ENCODE measurements at places on chromosomes 4 and X. TPM values are rescaled to one million over a fixed set of nuclear protein-coding genes. Genes with fewer than 3 reads are reported as not detected.

GRCh38 chrX:72041176-72041575 is 90.5 kb downstream of the RTL5 start:
- DNase-seq: no peak

DNA sequence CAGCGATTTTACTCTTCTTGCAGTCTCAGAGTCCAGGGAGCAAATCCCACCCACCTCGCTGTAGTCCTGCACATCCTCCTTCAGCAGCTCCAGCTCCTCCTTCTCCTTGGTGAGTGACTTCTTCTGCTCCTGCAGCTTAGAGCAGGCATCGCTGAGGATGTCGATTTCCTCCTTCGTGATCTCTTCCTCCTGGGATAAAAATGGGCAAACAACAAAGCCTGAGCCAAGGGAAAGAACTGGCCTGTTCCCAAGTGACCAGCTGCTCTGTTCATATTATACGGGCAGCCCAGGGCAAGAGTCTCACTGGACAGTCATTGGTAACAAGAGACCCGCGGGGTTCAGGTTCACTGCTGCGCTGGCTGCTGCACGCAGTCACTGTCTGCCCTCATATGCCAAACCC is 26.2 kb downstream of the FGFR3 start:
- no peak for DNase-seq

The FGF13 gene
- 0.05 TPM for total RNA-seq

The DCAF8L2 gene
- total RNA-seq: not detected

GRCh38 chr4:104486716-104487504 is 7.8 kb downstream of the CXXC4 start:
- DNase-seq: no peak

- DNase-seq: no peak
These were observed 144.4 kb upstream of the GALNT7 start for GRCh38 chr4:173024203-173024602.

DNA sequence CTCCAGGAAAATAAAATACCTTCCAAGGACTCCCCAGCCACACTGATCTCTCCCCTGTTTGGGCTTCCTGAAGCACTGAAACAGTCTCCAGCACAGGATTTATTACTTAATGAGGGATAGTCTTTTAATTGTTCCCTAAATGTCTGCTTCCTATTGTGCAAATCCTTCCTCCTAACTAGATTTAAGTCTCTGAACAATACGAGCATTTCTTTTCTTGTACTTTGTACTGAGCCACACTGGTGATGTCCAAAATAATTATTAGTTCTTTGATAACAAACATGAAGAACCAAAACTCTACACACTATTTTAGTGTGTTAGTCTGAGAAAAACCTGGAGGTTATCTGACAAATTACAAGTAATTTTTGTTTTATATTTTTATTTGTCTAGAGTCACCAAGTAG is 5.1 kb downstream of the ADGRA3 start:
- DNase-seq: no peak

GRCh38 chr4:4645743-4646142 is 103.9 kb upstream of the STX18 start:
- DNase-seq: peak; percentile 80

Data from MG63 (cell line).